ENCODE measurements at places on chromosomes 7 and 10. TPM values are rescaled to one million over a fixed set of nuclear protein-coding genes. Genes with fewer than 3 reads are reported as not detected.

OR2A7 gene
- total RNA-seq = 1.1 TPM

SPDYE8 gene
- not detected for total RNA-seq

OR6B1 gene
- not detected for total RNA-seq

LRRC61 gene
- 24.4 TPM for total RNA-seq

RBM48 gene
- 6.0 TPM for total RNA-seq

FOXP2 gene
- total RNA-seq = not detected

ANK3 gene
- 5.4 TPM for total RNA-seq

ZKSCAN1 gene
- total RNA-seq = 21.3 TPM
